Fibroblast of skin of back (primary cell): ENCODE measurements at places on chromosomes 5 and 9.

- DNase-seq = peak; percentile 27
Observed at GRCh38 chr5:122073018-122073417, 5.0 kb downstream of the LOX start.

GRCh38 chr5:156475182-156476157 is 148.5 kb downstream of the SGCD start:
- DNase-seq = peak; percentile 95

DNA sequence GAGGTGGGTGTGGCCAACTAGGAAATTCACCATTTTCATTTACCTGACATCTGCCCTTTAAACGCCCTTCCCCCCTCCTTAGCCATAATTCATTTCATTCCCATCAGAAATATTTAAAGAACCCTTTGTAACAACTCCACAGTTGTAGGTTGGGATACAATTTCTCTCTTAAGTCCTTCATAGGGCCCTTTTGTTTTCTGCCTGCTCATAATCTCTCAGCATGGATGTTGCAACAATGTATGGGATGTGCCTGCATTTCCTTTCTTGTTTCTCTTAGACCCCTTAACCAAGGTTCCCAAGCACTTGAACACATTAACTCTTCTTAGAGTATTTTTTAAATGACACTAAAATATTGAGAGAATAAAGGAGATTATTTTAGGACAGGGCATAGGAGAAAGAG is 51.7 kb upstream of the MYO10 start:
- DNase-seq = no peak

- DNase-seq = peak; percentile 14
Observed at GRCh38 chr5:92886751-92887150, 694.3 kb downstream of the NR2F1-AS1 start.

DNA sequence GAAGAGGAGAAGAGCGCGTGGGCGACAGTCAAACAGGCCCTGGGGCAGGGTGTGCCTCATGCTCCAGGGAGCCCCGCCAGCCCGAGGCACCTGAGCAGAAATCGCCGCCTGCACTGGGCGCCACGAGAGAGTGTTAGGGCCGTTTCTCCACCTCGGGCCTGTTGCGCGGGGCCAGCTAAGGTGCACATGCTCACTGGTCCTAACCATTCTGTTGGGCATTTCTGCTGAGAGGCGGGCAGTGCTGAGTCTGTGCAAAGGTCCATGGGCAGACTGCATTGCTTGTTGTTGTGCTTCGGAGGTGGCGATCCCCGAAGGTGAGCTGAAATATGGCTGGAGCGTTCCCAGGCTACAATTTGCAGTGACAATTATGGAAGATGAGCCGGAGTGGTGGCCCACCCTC is 367.8 kb upstream of the SPATA31A5 start:
- DNase-seq = no peak

DNA sequence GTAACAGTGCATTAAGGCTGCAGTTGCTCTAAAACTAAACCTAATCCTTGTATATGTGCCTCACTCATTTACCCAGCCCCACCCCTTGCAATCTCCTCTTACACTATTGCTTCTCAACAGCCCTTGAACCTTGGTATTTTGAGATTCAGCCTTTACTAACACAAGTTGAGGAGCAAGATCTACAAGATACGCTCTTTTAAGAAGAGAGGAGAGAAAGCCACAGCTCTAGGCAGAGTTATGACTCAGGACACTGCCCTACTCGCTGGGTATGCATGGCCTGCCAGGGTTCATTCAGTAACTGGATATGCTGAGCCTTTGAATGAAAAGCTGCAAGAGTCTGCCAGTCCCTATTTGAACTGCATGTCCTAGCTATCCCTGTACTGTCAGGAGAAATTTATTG is 219.5 kb downstream of the PCSK5 start:
- peak; percentile 29 for DNase-seq

DNA sequence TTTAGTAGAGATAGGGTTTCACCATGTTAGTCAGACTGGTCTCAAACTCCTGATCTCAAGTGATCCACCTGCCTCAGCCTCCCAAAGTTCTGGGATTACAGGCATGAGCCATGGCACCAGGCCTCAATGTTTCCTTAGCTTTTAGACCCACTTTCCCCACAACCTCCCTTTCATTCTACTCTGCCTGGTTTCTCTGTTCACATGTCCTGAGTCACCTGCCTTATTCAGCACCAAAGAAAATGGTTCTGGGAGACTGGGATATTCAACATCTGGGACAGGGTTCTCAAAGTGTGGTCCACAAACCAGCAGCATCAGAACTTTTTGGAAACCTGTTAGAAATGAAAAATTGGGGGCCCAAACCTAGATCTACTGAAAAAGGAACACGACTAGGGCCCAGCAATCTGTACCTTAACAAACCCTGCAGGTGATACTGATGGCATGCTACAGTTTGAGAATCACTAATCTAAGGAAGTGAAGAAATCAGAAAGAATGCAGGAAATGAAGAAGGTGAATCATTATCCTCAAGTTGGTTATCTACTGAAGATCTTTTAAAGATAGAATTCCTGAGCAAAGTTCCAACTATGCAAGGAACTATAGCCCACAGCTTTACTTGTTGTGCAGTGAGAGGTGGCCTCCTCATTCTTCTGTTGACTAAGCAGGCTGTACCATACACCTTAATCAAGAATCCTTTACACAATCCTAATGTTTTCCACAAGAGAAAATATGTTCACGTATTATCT is 51.8 kb upstream of the CTNNAL1 start:
- peak; percentile 32 for DNase-seq

GRCh38 chr9:69582018-69582417 is 90.2 kb downstream of the APBA1 start:
- DNase-seq = no peak

- DNase-seq = peak; percentile 59
Observed at GRCh38 chr5:143055596-143056338, 285.6 kb downstream of the ARHGAP26 start.

- peak; percentile 93 for DNase-seq
Observed at GRCh38 chr5:71887680-71888079, 168.6 kb downstream of the CARTPT start.

DNA sequence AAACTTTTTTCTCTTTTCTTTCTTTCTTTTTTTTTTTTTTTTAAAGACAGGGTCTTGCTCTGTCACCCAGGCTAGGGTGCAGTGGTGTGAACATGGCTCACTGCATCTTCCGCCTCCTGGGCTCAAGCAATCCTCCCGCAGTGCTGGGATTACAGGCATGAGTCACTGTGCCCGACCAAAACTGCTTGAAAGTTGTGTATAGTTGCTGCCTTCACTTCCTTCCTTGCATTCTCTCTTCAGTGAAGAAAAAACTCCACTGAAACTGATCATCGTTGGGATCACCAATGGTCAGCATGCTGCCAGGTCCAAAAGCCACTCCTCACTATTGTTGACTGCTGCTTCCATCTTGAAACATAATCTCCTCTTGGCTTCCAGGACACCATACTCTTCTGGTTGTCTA is 66.6 kb upstream of the CTNNA1 start:
- DNase-seq = peak; percentile 47

- DNase-seq = no peak
Observed at GRCh38 chr5:3343911-3344310, 251.7 kb upstream of the IRX1 start.

- no peak for DNase-seq
Observed at GRCh38 chr5:93010616-93011015, 570.4 kb downstream of the NR2F1-AS1 start.

DNA sequence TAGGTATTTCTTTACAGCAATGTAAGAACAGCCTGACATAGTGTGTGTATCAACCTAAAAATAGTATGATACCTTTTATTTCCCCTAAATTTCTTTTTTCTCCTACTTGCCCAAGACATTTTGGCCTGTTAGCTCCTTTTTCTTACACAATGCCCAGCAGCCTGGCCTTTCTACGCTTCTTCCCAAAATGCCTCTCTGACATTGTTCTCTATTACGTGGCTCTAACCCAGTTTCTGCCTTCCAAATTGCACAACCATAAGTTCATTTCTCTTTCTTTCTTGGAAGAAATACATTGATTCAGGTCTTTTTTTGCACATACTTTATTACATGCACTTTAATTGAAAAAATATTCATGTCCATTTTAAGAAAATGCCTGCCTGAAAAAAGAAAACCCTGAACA is 408.2 kb downstream of the PRR16 start:
- no peak for DNase-seq

DNA sequence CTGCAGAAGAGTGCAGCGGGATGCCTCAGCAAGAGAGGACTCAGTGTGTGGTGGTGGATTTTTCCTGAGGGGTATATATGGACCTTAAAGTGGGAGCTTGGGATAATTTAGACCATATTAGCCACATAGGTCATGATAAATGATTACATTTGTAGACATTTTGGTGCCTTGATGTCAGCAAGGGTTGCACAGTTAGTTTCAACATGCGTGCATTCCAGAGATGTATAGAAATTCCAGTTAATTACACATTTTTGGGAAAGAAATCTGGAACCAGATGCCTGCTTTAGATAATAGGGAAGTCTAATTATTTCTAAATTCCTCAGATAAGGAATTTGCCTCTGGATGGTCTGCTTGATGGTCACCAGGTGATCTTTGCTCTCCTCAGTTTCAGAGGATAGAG is 440.6 kb upstream of the PAPPA start:
- DNase-seq = peak; percentile 24

- DNase-seq = no peak
Observed at GRCh38 chr9:123867034-123867433, 62.9 kb downstream of the DENND1A start.

GRCh38 chr9:29241320-29241719 is 1668.0 kb upstream of the C9orf72 start:
- no peak for DNase-seq

- DNase-seq = no peak
Observed at GRCh38 chr5:72402959-72403628, 82.9 kb downstream of the PTCD2 start.

DNA sequence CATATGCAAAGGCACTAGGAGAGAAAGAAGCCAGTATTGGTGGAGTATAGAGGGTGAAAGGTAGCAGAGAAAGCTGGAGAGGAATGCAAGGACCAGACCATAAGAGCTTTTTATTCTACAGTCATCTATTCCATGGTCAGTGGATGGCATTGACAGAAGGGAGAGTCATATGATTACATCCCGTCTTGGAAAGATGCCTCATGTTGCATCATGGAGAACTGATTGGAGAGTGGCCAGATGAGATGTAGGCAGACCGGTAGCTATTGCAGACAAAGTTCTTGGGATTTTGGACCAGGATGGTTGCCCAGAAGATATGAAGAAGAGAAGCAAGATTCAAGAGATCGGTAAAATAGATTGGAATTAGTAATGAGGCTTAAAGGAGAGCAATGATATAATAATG is 260.7 kb downstream of the CHSY3 start:
- DNase-seq = peak; percentile 35

DNA sequence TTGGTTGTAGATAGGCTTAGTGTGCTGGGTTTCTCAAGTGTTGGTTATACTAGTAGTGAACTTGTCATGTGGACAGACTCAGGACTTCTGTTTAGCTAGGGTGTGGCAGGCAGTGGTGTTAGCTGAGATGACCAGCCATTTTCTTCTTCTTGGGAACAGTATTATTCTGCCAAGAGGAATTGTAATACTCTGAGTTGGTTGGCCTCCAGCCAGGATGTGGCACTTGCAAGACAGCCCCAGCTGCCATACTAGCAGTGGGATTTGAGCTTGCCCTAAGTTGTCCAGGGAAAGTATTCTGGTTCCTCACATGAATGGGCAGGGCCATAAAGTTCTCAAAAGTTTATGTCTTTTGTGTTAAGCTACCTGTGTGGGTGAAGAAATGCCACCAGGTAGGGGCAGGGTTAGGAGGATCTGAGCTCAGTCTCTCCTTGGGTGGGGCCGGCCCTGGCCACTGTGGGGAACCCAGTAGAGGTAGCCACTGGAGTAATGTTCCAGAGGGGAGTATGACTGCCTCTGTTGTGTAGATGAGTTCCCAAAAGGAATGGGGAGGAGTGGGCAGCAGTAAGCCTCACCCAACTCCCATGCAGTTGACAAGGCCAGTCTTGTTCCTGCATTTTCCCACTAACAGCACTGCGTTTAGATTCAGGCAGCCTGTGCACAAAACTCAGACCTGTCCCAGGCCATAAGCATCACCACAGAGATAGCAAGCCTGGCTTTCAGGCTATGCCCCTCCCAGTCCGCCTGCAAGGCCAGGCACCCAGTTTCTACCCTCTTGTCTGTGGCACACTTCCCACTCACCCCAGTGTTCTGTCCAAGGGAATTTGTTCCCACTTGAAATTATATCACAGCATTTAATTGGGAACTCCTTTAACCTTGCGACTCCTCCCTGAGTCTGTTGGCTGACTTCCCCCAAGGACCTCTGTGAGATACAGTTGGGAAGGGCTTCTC is 250.7 kb downstream of the ANXA1 start:
- DNase-seq = no peak

DNA sequence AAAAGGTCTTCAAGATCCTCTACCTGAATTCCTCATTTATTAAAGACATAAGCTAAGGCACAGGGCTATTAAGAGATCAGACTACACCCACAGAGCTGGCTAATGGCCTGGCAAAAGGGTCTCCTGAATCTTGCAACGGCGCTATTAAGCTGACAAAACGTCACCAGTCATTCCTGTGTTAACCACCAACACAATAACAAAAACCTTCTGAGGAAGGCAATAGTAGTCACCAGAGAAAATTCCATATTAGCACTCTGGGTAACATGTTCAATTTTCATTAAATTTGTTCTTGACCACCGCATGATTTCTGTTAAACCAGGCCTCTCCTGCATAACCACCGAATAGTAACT is 77.0 kb downstream of the GNAQ start:
- DNase-seq = no peak
